ENCODE measurements at places on chromosomes 7 and 10.

GRCh38 chr7:128735436-128735835 is 3.7 kb upstream of the CALU start:
- no peak for DNase-seq

GRCh38 chr7:31054608-31055278 is 2.6 kb downstream of the ADCYAP1R1 start:
- DNase-seq: no peak

DNA sequence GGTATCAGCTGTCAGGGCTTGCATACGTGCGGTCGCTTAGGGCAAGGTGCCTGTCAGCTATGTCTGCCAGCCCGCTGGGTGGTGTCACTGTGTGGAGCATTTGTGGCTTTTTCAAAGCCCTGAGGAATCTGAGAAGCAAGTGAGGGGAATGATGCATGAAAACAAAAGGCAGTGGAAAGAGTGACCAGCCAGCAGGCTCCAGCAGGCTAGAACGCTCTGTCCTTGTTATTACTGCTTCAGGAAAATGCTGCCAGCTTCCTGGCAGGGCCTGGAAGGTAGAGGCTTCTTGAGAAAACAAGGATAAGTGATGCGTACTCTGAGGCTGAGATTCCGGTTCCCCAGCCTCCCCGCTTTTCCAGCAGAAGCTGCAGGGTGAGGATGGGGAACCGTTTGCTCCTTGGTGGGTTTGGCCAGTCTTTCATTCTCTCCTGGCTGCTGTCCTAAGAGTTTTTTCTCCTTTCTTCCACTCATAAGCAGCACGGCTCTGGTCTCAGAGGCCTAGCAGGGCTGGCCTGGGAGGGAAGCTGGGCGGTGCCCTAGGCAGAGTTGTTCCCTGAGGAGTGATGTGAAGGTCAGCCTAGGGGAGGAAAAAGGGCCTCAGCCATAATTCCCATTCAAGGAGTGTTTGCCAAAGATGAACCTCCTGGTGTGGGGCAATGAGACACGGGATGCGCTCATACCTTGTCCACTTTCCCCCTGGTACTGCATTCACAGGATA is 42.8 kb upstream of the MKLN1 start:
- DNase-seq: peak; percentile 12

DNA sequence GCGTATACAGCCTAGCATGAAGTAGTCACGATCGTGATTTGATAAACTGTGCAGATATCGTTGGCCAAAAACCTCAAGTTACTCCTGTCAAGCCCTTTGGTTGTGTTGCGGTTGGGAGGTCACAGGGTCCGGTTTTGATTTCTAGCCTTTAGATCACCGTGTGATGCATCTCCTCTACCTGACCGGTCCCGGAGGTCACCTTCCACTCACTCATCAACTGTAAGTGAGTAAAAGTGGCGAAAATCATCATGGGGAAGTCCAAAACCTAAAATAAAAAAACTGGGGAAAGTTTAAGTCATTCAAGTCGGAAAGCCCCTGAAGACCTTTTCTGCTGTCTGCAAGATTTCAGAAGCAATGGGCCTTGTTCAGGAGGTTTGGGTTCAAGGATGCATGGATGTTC is 62.8 kb downstream of the ADARB2 start:
- DNase-seq: no peak

DNA sequence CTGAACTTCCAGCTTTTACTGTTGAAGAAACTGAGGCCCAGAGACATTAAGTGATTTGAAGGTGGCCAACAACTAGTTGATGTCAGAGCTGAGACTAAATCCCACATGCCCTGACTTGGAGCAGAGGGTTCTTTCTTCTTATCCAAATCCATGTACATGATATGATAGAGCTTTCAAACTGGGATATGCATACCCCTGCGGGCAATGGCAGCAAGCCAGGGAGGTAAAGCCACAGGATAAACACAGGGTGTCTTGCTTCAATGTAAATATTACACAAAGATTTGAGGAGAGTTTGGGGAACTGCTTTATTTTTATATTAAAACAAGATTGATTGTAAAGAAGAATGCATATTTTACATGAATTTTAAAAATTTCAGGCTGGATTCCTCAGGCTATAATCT is 2.3 kb upstream of the LRRC72 start:
- no peak for DNase-seq

DNA sequence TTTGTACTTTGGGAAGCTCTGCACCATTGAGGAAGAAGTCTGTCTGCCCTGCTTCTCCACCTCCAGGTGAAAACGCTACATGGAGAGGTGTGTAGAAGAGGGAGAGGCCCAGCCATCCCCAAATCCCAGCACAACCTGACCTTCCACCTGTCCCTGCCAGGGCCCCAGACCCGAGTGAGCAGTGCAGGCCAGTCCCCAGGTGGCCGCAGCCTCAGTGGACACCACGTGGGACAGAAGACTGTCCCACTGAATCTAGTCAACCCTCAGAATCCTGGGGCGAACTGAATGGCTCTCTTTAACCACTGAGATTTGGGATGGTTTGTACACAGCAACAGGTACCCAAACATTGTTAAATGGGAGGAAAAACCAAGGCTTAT is 29.9 kb upstream of the GALNTL5 start:
- no peak for DNase-seq

- peak; percentile 88 for DNase-seq
Measured at GRCh38 chr7:137539111-137539715, 195.7 kb upstream of the PTN start.

GRCh38 chr7:140439359-140439758 is 35.5 kb downstream of the RAB19 start:
- DNase-seq: no peak

DNA sequence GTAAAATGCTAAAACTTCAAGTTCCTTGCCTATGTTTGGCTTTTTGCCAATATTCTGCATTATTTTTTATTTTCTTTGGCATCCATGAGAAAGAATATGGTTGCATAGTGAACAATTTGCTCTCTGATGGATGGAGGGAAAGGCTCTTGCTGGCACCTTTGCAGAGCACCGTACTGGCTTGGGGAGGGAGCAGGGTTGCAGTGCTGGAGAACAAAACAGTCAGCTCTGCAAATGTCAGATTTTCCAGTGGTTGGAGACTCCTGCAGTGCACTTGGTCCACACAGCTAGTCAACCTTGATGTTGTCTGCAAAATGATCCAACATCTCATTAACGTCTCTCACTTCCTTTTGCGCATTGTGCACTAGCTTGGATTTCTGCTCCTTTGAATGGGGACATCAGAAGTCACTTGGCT is 100.8 kb downstream of the ANLN start:
- DNase-seq: no peak

GRCh38 chr7:19587291-19587690 is 121.5 kb downstream of the POLR1F start:
- no peak for DNase-seq

DNA sequence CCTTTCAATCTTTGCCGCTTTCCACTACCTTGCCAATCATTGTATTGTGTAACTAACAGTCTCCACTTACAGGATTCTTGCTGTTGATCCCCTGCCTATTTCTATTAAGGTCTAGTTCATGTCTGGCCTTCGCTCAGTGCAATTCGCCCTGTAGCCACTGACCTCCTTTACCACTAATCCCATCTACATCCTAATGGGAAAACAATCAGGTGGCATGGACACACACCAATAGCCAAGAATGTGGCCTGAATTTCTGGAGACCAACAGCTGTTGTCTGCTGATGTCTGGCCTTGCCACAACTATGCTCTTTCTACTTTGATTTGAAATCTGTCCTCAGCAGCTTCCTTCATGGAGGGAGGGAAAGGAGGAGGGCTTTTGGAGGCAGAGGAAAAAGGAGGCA is 546.2 kb downstream of the SORCS3 start:
- DNase-seq: no peak

DNA sequence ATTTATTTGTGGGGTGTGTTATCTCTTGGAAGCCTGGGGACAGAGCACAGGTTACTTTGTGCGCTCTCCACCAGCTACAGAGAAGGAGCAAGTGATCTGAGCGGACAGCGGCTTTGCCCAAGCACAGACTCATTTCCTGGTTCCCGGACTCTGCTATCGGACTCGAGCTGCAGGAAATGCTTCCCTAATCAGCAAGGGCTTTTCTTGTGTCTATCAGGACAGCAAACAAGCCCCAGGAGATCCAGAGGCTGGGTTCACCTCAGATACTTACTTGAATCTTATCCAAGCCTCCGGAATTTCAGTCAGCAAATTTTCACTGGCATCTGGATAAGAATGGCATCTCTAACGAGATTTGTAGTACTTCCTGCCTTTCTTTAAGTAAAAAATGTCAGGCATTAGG is 27.8 kb downstream of the MRC1 start:
- DNase-seq: peak; percentile 55

- no peak for DNase-seq
Measured at GRCh38 chr7:74412056-74412455, 41.6 kb upstream of the GTF2IRD1 start.

DNA sequence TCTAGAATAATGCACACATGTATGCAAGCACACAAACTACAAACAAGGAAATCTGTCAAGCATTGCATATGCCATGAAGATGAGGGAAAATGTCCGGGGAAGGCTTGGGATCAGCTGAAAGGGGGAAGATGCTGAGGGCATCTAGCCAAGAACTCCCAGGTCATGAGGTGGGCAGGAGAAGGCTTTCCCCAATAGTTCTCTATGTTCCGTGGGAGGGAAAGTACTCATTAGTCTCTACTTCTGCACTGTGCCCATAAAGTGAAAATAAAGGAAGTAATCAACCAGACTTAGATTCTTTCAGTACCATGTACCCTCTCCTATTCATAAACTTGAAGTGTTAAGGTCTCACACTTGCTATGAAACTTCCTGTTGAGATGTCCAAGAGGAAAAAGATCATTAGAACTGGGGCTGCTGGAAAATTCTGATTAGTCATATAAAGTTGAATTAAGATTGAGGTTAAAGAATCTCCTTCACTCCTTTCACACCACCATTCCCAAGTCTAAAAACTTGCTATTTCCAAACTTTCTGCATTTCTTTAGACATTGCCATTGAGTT is 17.1 kb upstream of the LIPF start:
- no peak for DNase-seq

GRCh38 chr10:115001506-115002381 is 63.7 kb downstream of the TRUB1 start:
- peak; percentile 3 for DNase-seq

DNA sequence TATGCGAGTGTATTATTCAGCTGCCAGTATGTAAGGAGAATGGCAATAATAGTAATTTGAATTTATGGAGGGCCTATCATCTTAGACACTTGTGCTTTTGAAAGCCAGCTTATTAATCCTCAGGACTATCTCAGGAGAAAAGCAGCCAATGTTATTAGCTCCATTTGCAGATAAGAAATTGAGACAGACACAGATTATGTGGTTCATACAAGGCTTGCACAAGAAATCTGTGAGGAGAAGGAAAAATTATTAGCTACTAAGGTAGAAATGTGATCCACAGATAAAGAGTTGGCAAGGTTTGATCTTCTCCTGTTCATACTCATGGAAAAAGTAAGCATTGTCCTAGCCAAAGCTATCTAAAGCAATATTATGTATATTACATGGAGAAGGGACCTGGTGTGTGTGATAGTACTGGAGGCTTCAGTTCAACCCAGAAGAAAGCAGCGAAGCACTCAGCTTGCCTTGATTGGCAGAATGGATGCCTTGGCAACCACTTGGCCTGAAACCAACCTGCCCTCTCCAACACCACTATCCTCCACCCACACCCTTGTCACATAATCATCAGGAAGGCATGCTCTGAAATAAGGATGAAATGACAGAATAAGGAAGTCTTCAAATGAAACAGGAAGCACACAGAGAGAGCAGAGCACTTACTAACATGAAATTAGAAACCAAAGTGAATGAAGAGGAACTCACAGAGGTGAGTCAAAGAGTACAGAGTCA is 18.0 kb downstream of the MACC1 start:
- peak; percentile 71 for DNase-seq

DNA sequence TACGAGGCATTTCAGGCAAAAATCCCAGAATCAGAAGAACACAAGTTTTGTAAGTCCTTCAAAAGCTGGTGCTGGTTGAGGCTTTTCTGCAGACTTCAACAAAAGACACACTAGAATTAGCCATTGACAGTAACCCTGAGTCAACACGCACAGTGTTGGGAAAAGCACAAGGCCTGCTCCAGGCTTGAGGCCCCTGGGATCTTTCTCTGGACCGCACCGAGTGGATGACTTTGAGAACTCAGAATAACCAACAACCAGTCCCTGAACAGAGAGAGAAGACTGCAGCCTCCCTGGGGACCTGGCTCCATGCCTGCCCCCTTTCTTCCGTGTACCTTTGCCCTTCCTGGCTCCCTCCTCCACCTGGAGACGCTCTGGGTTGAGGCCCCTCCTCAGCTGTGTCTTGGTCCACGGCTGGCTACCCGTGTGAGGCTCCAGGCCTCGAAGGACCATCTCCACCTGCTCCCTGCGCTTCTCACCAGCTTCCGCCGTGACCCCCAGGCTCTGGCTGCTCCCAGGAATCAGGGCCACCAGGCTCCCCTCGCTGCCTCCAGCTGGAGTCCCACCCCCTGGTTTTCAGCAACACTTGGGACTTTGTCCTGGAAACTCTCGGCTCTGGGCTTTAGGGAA is 28.4 kb downstream of the DIP2C start:
- peak; percentile 40 for DNase-seq

DNA sequence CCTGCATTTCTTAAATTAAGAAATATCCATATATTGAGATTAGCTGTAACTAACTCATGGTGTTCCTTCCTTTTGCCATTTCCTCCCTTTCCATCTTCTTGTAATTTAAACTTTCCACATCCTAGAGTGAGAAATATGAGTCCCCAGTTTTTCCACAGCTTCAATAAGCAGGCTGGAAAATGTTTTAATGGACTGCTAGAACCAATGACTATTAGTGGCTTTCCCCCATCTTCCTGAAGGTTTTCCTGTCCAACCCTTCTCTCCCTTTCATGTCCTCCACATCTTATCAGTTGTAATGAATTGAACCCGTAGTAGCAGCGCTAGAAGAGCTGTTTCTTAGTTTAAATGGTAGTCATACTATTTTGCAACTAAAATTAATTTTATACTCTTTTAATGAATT is 145.7 kb downstream of the AHR start:
- DNase-seq: no peak

DNA sequence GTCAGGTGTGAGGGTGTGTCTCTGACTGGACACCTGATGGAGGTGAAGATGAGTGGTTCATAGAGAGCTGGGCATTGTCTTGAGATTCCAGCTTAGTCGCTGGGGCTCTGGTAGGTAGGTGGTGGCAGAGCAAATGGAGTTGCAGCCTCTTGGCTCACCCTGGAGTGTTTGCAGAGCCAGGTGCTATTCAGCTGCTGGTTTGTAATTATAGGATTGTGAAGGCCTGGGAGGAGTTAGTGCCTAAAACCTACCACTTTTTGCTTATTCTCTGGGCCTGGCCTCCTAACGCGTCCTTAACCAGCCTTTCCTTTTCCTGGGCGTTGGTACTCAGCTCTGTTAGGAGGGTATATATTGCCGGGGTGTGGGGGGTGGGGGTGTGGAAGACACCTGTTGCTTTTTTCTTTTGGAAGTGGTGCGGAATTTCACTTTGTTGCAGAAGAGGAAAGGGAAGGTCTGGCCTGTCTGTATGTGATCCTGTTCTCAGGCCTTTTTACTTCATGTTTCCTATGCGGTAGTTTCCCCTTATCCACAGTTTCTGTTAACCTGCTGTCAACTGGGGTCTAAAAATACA is 3.2 kb downstream of the PPRC1 start:
- no peak for DNase-seq

- no peak for DNase-seq
Measured at GRCh38 chr7:121182281-121182680, 146.5 kb upstream of the WNT16 start.

Measured in fibroblast of mammary gland (primary cell).